Umbilical cord (tissue), 2 donors: ENCODE measurements at places on chromosomes 3 and 15.

- no peak for DNase-seq
Measured at GRCh38 chr3:133570937-133571320, 2.6 kb upstream of the CDV3 start.

- DNase-seq, result no peak
Measured at GRCh38 chr3:61724183-61724582, 162.8 kb downstream of the PTPRG start.

- DNase-seq, result no peak
Measured at GRCh38 chr3:144409319-144409718, 437.7 kb downstream of the DIPK2A start.

DNA sequence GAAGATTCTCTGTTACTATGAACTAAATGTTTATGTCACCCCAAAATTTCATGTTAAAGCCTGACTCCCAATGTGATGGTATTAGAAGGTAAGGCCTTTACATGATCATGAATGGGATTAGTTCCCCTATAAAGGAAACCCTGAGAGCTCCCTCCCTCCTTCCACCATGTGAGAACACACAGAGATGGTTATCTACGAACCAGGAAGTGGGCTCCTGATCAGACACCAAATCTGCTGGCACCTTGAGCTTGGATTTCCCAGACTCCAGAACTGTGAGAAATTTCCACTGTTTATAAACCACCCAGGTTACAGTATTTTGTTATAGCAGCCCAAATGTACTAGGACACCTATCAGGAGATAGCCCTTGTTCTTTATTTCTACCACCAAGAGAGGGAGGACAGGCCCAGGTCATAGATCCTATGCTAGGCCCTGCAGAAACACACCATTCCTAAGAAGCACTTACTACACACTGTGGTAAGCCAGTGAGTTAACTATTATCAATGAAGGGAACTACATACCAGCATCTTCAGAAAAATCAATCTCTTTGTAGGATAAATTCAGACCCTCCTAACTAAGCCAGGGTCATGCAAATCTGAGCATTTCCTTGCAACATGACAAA is 59.0 kb downstream of the PRKAR2A start:
- DNase-seq, result no peak

GRCh38 chr3:72533591-72534473 is 314.4 kb downstream of the SHQ1 start:
- DNase-seq, result no peak

DNA sequence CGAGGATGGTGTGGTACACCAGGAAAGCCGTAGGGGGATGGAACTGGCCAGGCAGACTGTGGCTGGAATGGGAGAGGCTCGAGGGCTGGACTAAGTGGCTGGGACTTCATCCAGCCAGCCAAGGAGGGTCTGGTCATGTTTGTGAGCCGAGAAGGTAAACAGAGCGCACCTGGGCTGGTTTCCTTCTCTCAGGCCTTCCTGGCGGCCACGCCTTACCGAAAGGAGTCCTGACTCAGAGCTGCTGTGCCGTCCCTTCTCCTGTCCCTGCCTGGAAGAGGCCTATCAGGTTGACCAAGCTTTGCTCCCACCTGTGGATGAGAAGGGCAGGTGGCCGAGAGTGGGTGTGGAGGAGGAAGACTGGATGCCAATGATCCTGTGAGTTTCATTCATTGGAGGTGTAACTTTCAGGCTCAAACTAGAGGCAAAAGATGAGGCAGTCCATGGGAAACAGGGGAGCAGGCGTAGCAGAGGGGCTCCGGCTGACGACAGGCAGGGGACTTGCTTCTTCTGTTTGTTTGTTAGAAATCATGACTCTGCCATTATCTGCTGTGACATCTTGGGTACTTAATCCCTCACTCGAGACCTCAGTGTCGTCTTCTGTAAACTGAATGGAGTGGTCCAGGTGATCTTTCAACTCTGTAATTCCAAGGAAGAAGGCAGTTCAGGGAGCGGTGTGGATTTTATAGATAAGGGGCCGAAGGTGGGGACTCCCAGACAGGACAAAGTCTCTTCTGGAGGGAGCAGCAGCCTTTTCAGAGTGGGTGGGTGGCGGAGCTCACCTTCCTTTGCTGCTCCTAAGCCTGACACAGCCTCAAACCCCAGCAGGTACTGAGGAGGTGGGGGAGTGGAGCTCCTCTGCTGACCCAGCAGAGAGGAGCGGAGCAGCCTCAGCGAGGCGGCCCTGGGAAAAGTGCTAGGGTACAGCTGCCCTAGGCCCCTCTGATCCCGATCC is 71.8 kb upstream of the GATM start:
- DNase-seq, result no peak

DNA sequence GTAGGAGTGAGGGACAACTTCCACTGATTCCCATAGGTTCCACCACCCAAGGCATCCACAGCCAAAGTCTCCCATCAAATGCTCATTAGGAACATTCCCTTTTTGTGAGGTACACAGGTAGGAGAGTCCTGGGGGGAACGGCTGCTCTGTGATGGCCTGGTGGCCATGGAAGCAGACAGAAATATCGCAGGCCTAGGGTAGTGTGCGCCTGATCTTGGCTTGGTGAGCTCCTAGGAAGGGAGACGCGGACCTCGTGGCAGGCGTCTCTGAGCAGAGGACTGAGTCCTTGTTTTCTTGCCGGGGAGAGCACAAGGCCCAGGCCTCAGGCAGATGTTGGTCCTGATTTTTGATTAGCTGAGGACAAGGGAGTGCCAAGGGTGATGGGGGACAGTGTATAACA is 99.5 kb downstream of the SNRPN start:
- DNase-seq, result no peak

DNA sequence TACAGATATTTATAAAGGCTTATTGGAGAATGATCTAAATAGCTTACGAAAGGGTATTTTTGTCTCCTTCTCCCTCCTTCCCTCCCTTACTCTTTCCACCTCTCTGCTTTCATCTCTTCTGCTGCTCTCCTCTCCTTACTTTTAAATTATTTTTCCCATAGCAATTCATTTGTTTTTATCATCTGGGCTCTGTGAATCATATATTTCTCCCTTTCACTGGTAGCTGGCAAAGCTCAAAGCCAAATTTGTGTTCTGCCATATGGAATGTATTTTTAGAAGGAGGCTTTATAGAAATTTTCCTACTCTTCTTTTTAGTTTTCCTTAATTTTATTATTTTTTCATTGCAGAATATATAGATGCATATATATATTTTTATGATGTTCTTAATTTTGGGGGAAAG is 385.8 kb downstream of the C3orf38 start:
- DNase-seq, result peak; percentile 15
